Activated naive CD4-positive, alpha-beta T cell treated with anti-CD3 and anti-CD28 coated beads for 36 hours (primary cell): ENCODE measurements at places on chromosomes 6 and 20. TPM values are rescaled to one million over a fixed set of nuclear protein-coding genes. Genes with fewer than 3 reads are reported as not detected.

GRCh38 chr6:22471132-22471690 lies 98.2 kb upstream of the HDGFL1 start:
- no peaks in the 10 kb centered on the region for H3K27me3 ChIP-seq
- DNase-seq = no peak
- H3K4me1 ChIP-seq = no peaks in the 10 kb centered on the region
- H3K36me3 ChIP-seq = no peaks in the 10 kb centered on the region
- H3K4me3 ChIP-seq = no peak overlapping the region
- H3K27ac ChIP-seq = no peak overlapping the region

- peaks cover 5% of the 10 kb centered on the region for H3K36me3 ChIP-seq
- no peak overlapping the region for H3K4me3 ChIP-seq
- H3K27ac ChIP-seq = no peak overlapping the region
Observed at GRCh38 chr6:341914-342831, 49.4 kb upstream of the IRF4 start.

- no peaks in the 10 kb centered on the region for H3K36me3 ChIP-seq
- no peak overlapping the region for H3K4me3 ChIP-seq
- DNase-seq = no peak
- peaks cover 7% of the 10 kb centered on the region for H3K27me3 ChIP-seq
- no peaks in the 10 kb centered on the region for H3K4me1 ChIP-seq
- no peak overlapping the region for H3K27ac ChIP-seq
Observed at GRCh38 chr20:51342510-51343236, 199.8 kb downstream of the NFATC2 start.

DNA sequence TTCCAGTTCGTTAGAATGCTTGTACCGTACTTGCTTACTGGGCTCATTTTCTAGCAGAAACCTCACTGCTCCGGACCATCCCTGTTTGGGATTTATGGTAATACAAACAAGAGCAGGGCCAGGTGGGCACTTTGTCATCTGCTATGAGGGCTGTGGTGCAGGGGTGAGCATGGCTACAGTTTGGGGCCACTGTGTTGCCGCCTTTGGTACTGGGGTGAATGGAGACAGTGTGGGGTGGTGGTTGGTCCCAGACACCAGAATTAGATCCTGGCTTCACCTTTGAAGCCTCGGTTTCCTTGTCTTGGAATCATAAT lies 95.0 kb downstream of the TOX2 start:
- peaks cover 21% of the 10 kb centered on the region for H3K4me1 ChIP-seq
- no peak overlapping the region for H3K27ac ChIP-seq
- H3K4me3 ChIP-seq = no peak overlapping the region

GRCh38 chr6:81214414-81215091 lies 537.9 kb downstream of the TENT5A start:
- H3K36me3 ChIP-seq = no peaks in the 10 kb centered on the region
- no peaks in the 10 kb centered on the region for H3K4me1 ChIP-seq
- H3K27me3 ChIP-seq = no peaks in the 10 kb centered on the region
- H3K4me3 ChIP-seq = no peak overlapping the region
- no peak for DNase-seq
- H3K27ac ChIP-seq = no peak overlapping the region

The TRIM26 gene
- 36.8 TPM for total RNA-seq

The PRSS35 gene
- total RNA-seq = not detected
